ENCODE measurements at places on chromosomes 16 and 17. TPM values are rescaled to one million over a fixed set of nuclear protein-coding genes. Genes with fewer than 3 reads are reported as not detected.
A peak's percentile ranks its signal among the peaks of the same experiment; 100 is the strongest.

DNA sequence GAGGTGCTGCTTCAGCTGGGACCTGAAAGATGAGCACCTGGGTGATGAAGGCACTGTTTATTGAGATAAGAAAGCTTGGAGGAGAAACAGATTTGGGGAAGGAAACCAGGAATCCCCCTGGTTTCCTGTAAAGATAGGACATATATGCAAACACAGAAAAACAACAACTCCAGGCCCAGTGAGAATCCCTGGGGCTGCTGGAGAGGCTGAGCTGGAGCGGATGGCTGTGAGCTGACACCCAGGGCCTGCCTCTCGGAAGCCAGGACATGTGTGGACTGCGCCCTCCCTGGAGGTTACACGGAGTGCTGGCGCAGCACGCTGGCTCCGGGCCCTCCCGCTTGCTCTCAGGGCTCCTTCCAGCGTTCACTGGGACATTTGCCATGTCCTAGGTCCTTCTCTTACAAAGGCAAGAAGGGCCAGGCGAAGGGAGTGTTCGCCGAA, 57.5 kb downstream of the CYB5B start:
- no peak for DNase-seq

GRCh38 chr17:58336456-58337209, 8.0 kb upstream of the TSPOAP1 start:
- no peak for DNase-seq

DNA sequence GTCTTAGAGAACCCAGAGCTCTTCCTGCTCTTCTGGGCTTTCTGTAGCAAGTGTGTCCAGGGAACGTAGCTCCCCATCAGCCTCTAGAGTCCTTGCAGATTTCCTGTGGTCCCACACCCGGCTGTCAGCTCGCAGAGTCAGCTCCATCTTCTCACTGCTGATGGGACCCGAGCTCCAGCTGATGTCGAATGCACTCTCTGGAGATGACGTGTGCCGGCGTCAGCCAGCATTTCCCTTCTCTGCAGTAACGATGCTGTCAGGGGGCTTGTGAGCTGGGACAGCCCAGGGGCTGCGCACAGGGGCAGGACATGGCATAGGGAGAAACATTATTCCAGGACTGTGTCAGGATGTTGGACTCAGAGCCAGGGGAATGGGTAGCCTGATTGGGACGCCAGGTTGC, 87.8 kb downstream of the SNX29 start:
- DNase-seq, result no peak

- DNase-seq, result no peak
Measured at GRCh38 chr17:44558334-44558709, 1.0 kb downstream of the FZD2 start.

DNA sequence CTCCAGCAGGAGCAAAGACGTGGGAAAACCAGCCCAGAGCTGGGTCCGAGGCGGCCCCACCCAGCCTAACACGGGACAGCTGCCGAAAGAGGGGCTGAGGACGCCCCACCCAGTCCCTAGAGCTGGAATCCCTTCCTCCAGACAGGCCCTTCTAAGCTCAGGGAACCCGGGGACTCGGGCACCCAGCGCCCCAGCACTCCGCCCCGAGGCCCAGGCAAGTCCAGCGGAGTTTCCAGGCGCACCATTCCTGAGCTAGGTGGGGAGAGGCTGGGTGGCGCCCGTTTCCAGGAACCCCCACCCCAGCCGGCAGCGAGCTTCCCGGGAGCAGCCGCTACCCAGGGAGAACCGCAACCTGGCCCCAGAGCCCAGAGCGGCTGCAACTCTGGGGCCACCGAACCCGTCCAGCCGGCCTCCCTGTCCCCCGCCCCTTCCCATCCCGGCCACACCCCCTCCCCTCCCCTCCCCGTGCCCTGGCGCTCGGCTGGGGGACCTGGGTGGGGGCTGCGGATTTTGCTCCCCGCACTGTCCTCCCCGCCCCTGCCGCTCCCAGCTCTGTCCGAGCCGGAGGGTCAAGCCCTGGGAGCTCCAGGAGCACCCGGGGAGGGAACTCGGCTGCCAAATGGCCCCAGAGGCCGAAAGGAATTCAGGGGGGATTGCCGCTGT, 536 bp downstream of the TMC6 start:
- DNase-seq, result peak; percentile 43

DNA sequence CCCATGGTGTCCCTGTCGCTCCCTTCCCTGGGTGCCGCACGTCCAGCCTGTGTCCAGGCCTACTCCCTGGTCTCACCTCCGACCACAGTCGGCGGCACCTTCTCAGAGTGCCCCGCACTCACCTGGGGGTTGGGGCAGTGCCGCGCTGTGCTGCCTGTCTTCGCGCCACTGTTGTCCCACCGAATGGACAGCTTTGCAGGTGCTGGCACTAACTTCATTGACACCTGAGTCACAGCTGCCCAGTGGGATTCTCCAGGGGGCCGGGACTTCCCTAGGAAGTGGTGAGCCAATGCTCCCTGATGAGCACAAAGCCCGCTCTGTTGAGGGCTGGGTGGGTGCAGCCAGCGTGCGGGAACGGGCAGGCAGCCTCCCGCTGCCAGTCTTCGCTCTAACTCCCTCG, 24.3 kb upstream of the DBNDD1 start:
- DNase-seq, result no peak

GRCh38 chr17:80260791-80261158, at the start of gene RNF213:
RNF213 (plus strand) TSS chr17:80260852; CDS start chr17:80263682, 2,830 bp downstream.
- DNase-seq, result peak; percentile 72

- DNase-seq, result peak; percentile 64
Measured at GRCh38 chr17:21119247-21119918, 7.4 kb upstream of the DHRS7B start.

- no peak for DNase-seq
Measured at GRCh38 chr16:20114356-20114755, 40.7 kb upstream of the GPR139 start.

- DNase-seq, result no peak
Measured at GRCh38 chr16:51638339-51639135, 487.5 kb upstream of the SALL1 start.

- no peak for DNase-seq
Measured at GRCh38 chr17:30375661-30376060, 3.1 kb upstream of the CPD start.

DNA sequence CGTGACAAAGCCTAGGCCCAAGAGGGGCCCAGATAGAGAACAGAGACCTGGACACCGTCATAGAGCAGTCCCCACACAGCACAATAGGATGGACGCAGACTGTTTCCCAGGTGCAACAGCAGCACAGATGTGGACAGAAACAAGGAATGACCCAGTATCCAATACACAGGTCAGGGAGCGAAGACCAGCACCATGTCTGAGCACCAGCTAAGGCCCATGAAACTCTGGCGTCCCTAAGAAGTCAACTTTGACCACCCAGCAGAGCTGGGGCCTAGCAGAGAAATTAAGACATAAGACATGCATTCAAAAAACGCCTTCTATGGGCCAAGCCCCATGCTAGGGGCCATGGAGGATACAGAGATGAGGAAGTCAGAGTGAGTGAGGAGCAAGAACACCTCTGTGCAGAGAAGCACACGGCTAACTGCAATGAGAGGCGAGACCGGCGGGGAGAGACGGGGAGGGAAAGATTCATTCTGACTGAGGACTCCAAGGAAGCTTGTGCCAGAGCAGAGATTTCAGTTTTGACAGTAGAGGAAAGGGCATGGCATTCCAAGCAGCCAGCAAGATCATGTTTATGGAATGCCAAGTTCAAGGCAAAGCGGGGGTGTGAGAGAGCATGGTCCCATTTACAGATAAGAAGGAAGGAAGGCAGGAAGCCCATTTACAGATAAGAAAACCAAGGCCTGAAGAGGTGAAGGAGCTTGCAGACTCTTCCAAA, 50.8 kb downstream of the PITPNM3 start:
- DNase-seq, result no peak

DNA sequence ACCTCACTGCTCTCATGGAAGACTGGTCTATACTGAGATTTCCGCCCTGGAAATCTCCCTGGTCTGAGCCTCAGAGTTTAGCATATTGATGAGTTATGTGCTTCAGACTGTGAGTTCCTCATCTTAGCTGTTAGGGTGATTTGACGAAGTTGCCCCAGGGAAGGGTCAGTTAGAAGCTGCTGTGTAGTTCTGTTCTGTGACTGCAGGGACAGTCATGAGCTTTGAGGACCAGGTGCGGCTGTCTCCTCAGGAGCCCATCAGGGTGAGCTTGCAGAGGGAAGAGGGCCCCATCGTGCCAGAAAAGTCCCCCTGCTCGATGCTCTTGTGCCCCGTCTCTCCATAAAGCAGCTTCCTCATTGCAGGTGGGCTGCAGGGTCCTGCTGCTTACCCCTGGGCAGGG, 28.3 kb upstream of the IL17C start:
- no peak for DNase-seq

DNA sequence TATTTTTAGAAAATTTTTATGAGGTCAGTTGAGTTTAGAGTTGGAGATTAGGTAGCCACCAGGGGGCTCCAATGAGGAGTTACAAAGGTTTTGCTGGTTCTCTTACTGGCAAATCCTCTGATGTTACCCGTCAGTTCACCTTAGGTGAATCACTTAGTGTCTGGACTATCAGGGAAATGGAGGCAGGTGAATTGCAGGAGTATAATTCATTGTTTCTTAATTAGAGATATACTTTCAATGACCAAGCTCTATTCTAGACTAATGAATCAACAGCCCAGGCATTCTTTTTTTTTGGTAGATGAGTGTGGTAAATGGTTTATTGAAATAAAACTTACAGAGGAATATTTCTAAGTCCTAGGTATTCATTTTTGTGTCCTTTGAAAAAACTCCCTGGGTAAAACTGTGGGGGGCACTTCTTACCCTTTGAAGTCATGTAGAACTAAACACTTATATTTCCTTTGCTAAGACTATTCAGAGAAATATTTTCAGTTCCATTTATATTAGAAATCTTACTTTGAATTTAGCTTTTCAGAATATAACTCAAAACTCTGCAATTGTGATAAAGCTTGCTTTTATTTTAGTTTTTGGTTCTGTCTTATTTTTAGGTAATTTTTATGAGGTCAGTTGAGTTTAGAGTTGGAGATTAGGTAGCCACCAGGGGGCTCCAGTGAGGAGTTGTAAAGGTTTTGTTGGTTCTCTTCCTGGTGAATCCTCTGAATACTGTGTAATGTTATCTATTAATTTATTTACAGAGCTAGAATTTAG, 17.7 kb downstream of the PSMD11 start:
- peak; percentile 58 for DNase-seq

DNA sequence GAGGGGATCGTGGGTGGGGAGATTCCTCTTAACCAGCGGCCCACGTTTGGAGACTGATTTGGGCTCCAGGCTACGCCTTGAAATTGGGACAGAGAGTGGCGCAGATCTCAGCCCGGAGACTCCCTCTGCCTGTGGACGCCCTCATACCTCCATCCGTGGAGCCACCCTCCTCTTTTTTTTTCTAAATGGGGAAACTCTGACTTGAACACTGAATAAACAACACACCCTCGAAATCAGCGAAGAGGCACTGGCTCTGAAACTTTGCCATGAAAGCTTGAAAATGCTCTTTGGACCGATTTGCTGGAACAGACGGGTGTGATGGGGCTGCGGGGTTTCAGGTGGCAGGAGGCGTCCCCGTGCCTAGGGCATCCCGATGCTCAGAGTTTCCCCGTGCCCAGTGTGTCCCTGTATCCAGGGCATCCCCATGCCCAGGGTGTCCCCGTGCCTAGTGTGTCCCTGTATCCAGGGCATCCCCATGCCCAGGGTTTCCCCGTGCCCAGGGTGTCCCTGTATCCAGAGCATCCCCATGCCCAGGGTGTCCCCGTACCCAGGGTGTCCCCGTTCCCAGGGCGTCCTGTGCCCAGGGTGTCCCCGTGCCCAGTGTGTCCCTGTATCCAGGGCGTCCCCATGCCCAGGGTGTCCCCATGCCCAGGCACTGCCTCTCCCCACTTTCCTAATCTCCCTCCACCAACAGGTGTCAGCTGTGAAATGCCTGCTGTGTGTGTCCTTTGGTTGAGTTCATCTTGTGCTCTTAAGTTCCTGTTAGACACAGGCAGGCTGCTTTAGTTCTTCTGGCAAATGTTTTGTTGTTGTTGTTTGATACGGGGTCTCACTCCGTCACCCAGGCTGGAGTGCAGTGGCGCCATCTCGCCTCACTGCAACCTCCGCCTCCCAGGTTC, 187.0 kb downstream of the SEC14L1 start:
- DNase-seq, result no peak

DNA sequence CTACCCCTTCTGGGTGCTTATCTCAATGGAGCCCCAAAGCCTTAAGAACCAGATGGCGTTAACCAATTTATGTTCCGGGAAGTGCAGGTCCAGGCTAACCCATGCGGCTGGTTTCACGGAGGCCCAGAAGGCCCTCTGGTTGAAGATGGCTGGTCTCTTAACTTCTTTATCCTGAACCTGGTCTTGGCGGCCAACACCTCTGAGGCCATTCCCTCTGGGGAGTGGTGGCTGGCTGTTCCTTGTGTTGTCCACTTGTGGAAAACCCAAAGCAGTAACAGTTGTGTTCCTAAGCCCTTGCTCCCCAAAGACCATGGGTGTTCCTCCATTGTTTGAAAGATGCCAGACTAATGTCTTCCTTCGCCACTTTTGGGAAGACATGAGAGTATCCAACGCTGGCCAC, 1.5 kb downstream of the CDYL2 start:
- DNase-seq, result no peak

GRCh38 chr16:318628-319027, 33.9 kb downstream of the AXIN1 start:
- no peak for DNase-seq

- no peak for DNase-seq
Measured at GRCh38 chr17:39161962-39162361, 4.0 kb downstream of the ARL5C start.

- peak; percentile 81 for DNase-seq
Measured at GRCh38 chr17:1486802-1487695, 5.4 kb downstream of the MYO1C start.

DNA sequence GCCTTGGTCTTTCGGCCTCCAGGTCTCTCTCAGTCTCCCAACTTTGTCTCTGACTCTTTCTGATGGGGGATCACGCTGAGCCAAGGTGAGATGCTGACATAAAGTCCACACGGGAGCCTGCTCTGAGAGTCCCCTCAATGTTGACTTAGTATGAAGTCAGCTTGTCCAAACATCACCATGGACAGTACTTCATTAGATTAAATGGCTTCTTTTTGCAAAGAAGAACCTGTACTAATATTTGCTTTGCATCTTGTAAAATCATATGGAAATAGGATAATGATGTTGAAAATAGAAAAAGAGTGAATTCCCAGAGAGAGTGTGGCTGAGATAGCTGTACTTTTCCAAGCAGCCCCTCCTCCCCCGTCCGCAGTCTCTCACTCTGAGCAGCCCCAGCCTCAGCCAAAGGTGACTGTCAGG, 56.7 kb upstream of the SIAH1 start:
- DNase-seq, result no peak

Gene GGT6
- total RNA-seq, result not detected

Gene SP2
- 18.1 TPM for total RNA-seq

Gene NPIPA2
- 1.3 TPM for total RNA-seq

Gene CLDN7
- total RNA-seq, result 0.90 TPM

Gene ARL4D
- 3.6 TPM for total RNA-seq

Gene CD300LF
- not detected for total RNA-seq

Gene XAF1
- 54.1 TPM for total RNA-seq
